CD4-positive, CD25-positive, alpha-beta regulatory T cell (primary cell): ENCODE measurements at places on chromosomes 5 and 9. TPM values are rescaled to one million over a fixed set of nuclear protein-coding genes. Genes with fewer than 3 reads are reported as not detected.

- no peaks in the 10 kb centered on the region for H3K36me3 ChIP-seq
- H3K27ac ChIP-seq = no peak overlapping the region
- no peaks in the 10 kb centered on the region for H3K4me1 ChIP-seq
- no peak overlapping the region for H3K4me3 ChIP-seq
- H3K27me3 ChIP-seq = peaks cover 20% of the 10 kb centered on the region
Observed at GRCh38 chr9:14346231-14346791, 32.4 kb upstream of the NFIB start.

DNA sequence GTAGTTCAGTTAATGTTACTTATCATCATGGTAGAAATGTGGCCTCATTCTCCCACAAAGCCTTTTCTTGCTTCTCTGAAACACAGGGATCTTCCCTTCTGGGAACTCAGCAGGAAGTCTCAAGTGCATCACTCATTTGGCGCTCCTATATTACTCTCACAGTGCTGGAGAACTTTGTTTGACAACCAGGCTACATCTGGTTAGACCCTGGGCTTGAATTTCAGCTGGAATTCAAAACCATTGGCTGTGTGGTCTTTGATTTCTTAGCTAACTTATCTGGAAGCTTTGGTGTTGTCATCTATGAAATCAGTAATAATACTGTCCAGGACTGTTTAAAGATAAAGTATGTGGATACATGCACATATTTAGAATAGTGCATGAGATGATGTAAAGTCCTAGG, 1777.1 kb downstream of the MAT2B start:
- no peaks in the 10 kb centered on the region for H3K4me1 ChIP-seq
- no peak for DNase-seq
- H3K4me3 ChIP-seq = no peak overlapping the region
- no peaks in the 10 kb centered on the region for H3K36me3 ChIP-seq
- H3K27ac ChIP-seq = no peak overlapping the region

DNA sequence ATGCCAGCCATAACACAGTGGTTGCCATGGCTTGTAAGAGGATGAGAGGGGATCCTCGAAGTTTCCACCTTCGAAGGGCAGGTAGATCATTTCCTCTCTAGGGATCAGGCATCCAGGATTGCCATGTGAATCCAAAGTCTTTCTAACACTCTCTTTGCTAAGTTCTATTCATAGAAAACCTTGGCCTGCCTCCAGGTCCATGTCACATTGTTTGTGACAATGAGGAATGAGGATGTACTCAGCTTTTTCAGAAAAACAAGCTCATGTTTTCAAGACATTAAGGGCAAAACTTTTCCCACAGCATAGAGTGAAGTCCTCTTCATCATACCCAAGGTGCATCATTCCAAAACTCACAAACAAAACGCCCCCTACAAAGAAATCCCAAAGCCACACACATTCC, 19.6 kb downstream of the ESM1 start:
- H3K36me3 ChIP-seq = no peaks in the 10 kb centered on the region
- no peak overlapping the region for H3K4me3 ChIP-seq
- no peaks in the 10 kb centered on the region for H3K27me3 ChIP-seq
- no peak for DNase-seq
- no peaks in the 10 kb centered on the region for H3K4me1 ChIP-seq

DNA sequence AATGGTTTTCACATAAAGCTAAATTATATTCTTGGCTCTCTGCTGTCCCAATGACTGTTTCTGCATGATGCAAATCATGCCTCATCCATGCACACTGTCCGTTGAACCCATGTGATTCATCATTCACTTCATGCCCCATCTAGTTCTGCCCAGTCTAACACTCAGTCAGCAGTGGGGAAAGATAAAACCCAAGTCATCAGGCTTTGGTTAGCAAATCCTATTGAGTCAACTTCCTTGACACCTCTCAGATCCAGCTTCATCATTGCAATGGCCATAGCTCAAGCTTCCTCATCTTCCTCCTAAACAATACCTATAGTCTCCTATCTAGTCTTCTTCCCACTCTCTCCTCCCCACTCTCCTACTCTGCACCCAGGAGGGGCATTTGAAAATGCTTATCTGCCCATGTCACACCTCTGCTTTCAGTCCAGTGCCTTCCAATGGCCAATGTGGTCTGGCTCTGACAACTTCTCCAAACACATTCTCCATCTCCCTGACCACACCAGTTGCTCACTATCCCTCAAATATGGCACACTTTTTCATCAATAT, 266.0 kb upstream of the TRIM32 start:
- DNase-seq = no peak
- no peak overlapping the region for H3K27ac ChIP-seq
- no peaks in the 10 kb centered on the region for H3K4me1 ChIP-seq
- peaks cover 11% of the 10 kb centered on the region for H3K36me3 ChIP-seq
- H3K4me3 ChIP-seq = no peak overlapping the region
- no peaks in the 10 kb centered on the region for H3K27me3 ChIP-seq

GRCh38 chr5:71740015-71740753, 21.1 kb downstream of the CARTPT start:
- H3K36me3 ChIP-seq = no peaks in the 10 kb centered on the region
- DNase-seq = no peak
- H3K4me1 ChIP-seq = no peaks in the 10 kb centered on the region
- no peak overlapping the region for H3K4me3 ChIP-seq

- H3K4me1 ChIP-seq = no peaks in the 10 kb centered on the region
- H3K27me3 ChIP-seq = no peaks in the 10 kb centered on the region
- no peak for DNase-seq
- peaks cover 9% of the 10 kb centered on the region for H3K36me3 ChIP-seq
- no peak overlapping the region for H3K27ac ChIP-seq
Observed at GRCh38 chr9:100240512-100240911, 112.2 kb downstream of the TEX10 start.

- no peaks in the 10 kb centered on the region for H3K36me3 ChIP-seq
- DNase-seq = peak; percentile 43
- H3K4me1 ChIP-seq = peaks cover 47% of the 10 kb centered on the region
Observed at GRCh38 chr5:133052317-133053175, 733 bp downstream of the HSPA4 start.

MCC gene
- 11.1 TPM for total RNA-seq

IL3 gene
- not detected for total RNA-seq

MEGF10 gene
- not detected for total RNA-seq

NDFIP1 gene
- 109 TPM for total RNA-seq
